Astrocyte (in vitro differentiated cells and primary cell): ENCODE measurements at places on chromosomes 3 and 15.

GRCh38 chr3:190169877-190170276 is 49.2 kb upstream of the P3H2 start:
- DNase-seq = no peak

DNA sequence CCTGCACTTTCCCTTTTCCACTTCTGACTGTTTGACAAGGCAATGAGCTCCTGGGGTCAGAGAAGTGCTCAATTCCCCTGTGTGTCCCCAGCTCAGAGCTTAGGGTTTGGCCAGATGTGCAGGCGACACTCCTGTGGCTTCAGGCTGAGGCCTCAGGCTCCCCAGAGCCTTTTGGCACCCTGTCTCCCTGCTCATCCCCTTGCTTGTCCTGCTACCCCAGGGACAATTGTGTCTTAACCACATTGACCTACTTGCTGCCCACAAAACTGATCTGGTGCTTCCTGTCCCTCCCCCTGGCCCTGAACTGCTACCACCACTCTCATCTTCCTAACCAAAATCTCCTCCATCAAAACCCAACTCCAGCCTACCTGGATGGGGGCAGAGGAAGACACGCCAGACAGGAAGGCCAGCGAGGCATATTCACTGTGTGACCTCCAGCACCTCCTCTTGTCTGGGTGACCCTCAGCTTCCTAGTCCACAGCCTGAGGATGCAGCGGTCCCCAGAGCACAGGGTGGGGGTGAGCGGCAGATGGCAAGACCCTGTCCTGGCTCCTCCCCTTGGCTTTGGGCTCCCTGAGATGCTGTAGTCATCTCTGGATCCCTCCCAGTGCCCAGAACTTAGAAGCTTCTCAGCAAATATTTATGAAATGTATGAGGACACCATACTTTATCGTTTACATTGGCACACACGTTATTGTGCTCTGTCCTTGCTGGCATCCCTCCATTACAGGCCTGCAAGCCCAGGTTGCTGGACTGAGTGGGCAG is 98.9 kb upstream of the SLC6A6 start:
- DNase-seq = no peak

- DNase-seq = no peak
Measured at GRCh38 chr15:64222573-64223366, 59.9 kb upstream of the PPIB start.

GRCh38 chr15:26598704-26599103 is 174.2 kb downstream of the GABRB3 start:
- no peak for DNase-seq

DNA sequence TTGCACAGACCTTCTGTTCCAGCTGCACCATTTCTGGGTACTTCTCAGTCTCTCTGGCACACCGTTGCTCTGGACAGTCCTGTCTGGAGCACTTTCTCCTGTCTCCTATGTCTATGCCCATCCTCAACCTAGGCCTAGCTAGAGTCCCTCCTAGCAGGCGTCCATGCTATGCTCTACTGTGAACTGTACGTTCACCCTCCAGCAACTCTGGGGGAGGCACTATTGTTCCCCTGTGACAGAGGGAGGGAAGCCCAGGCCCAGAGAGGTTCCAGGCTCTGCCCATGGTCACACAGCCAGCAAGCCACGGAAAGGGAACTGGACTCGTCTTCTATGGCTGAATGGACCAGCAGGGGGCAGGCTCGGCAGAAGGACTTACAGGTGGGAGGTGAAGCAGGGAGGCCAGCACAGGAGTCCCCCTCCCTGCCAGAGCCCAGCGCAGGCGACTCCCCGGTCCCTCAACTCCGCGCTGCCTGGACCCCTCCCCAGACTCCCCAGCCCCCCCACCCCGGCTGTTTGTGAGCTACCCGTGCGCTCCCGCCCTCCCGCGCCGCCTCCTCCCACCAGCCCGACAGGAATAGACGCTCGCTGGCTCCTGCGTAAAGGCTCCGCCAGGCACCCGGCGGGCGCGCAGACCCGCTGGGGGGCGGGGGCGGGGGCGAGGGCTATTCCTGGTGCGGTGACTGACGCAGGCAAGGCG is 1.7 kb upstream of the LINGO1 start:
- DNase-seq = peak; percentile 22

DNA sequence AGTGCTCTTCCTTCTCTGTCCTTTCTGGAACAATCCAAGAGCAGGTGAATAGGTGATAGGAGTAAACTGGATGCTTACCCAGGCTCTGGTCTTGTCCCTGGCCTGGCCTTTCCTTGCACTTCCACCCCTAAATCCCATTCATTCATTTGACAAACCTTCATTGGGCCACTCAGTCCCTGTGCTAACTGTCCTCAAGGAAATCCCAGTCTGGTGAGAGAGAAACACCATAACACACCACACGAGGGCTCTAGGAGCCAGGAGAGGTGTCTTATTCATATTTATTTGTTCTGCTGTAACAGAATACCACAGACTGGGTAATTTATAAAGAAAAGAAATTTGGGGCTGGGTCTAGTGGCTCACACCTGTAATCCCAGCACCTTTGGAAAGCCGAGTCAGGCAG is 22.8 kb downstream of the EFCC1 start:
- DNase-seq = no peak

DNA sequence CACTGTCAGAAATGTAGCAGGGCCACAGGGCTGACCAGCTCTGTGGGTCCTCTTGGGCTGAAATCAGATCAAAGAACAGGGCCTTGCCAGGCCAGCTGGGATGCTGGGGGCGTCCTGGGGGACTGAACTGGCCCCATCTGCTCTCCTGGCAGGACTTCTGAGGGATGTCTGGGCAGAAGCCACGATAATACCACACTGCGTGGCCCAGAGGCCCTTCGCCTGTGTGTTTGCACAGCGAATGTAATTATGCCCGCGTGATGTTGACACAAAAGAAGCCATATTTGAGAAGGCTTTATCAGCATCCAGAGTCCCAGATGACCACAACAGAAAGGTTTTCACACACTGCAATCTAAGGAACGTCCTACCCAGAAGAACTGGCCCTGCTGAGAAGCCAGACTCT is 174.0 kb downstream of the RAB11A start:
- DNase-seq = no peak

DNA sequence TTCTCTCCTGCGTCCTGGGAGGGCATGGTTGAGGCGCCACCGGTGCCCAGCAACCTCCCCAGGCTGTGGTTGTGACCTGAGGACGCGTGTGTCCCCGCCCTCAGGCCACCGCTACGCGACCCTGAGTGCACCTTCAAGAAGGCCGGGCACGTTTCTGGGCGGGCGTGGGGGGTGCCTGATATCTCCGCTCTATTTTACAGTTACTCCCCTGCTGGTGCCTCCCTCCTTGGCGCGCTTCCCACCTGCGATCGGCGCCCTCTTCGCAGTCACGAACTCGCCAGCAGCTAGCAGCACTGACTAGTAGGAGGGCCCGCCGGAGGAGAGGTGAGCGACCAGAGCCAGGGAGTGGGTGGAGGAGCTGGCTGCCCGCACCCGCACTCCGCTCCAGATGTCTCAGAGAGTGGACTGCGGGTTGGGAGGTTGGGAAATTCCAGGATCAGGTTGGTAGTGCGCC is 43.2 kb upstream of the POLG start:
- no peak for DNase-seq

DNA sequence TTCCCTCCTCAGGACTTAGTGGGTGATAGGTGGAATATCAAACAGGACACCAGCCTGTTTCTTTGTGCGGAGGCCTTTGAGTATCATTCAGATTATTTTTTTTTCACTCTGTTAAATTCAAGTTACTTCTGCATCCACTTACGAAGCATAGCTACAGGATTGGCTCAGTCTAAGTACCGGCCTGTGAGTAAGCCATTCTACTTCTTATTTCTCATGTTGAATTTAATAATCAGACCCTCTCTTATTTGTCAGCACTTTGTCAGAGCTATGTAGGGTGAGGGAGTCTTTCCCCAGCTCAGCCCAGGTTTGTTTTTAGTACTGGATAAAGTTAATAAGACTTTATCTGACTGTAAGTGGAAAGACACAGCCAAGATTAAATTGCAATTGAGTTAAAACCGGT is 54.7 kb downstream of the ITPR1 start:
- no peak for DNase-seq

DNA sequence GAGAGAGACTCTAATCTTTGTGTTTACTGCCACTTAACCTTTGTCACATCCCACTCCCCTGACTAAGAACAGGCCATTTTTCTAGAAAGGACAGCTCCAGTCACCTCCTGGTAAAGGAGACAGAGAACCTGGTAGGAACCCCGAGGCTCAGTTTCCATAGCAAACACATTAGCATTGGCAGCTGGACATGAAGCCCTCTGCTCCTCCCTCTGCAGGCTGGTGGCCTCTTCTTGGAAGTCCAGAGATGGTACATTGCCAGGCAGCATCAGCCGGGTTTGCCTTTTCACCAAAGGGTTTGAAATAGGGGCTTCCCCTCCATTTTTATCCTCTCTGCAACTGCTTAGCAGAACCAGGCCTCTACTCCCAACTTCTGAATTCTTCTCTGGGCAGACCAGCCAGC is 213.4 kb upstream of the SEMA6D start:
- DNase-seq = no peak

DNA sequence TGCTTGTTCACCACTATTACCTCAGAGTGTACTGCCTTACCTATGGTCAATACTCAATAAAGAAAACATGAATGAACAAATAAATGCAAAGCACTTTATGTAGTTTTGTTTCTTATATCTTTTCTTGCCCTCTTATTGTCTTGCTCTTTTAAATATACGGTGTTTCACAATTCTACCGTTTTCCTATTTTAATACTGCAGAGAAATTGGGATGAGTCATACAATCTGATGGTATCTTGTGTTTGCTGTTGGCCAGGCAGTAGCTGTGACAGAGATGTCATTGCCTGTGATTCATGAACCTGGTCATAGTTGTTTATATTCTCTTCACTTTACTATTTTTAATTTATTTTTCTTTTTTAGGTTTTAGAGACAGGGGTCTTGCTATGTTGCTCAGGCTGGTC is 48.3 kb downstream of the SERP1 start:
- DNase-seq = peak; percentile 59

DNA sequence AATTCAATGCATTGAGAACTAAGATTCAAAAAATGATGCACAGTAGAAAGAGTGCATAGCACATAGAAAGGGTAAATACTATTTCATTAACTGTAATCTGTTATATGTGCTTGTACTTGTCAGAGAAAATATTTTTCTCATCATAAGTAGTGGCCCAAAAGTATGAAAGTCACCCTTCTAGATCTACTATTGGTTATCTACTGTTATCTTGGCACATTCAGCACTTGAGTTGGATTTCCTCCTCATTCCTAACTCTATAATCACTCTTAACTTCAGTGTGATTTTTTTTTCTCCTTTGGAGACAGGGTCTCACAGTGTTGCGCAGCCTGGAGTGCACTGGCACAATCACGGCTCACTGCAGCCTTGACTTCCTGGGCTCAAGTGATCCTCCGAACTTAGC is 194.4 kb downstream of the PCCB start:
- peak; percentile 39 for DNase-seq

DNA sequence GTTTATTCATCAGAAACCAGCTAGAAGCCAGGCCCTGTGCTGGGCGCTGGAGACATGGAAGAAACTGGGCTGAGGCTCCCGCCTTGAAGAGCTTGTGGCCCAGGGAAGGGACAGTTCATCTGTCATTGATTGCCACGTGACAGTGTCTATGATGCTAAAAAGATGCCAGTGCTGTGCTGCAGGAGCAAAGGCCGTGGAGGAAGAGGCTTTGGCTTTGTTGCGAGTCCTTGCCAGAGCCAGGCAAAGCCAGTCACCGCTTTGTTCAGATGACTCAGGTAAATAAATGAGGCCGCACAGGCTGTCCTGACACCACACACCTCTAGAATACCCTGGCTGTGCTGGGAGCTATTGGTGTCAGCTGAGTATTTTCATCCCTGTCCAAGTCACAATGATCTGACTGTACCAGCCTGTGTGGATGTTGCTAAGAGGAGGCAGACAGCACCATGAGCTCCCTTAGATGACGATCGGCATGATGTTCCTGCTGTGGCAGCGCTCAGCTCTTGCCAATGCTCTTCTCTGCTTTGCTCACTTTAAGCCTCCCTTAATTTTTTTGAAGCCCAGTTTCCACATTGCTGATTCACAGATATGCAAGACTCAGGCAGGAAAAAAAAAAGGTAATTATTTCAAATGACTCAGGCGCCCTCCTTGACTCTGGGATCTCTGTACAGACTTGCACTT is 77.5 kb downstream of the CCNL1 start:
- peak; percentile 85 for DNase-seq

DNA sequence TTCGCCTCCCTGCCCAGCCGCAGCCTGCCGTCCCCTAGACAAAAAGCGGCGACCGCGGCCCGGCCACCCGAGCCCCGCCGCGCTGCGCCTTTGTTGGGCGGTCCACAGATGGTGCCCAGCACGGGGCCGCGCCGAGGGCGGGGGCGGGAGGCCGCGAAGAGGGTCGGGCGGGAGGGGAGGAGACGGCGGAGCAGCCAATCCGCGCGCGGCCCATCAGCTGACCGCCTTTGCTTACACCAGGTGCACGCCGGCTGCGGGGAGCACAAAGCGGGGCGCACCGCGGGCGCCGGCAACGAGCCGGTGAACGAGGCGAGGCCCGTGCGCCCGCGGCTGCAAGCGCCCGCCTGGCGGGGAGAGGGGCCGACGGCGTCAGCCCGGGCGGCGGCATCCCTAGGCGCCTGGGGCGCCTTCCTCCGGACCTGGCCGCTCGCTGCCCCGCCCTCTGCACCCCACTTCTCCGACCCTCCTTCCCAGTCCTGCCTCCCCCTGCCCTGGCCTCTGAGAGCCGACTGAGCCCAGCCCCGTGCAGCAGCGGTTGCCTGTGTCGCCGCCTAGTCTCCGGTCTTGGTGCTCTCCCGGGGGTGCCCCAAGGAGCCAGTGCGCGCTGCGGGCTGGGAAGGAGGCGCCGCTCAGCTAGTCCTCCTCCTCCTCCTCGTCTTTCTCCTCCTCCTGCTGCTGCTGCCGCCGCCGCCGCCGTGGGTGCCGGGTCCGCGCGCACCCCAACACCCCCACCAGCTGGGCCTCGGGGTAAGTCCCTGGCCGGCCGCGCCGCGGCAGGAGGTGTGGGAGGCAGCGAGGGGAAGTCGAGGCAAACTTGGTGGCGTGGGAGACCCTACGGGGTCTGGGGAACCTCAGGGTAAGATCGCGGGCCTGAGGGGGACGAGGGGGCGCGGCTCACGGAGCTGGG is at the start of gene LRRN1:
Gene LRRN1, plus strand, starts transcription at position 259 of the 907 bp plus-strand sequence. CDS start 45,211 bp downstream, outside the sequence.
- peak; percentile 47 for DNase-seq

GRCh38 chr3:101836652-101837598 is 12.4 kb upstream of the NFKBIZ start:
- peak; percentile 76 for DNase-seq

- no peak for DNase-seq
Measured at GRCh38 chr3:78562328-78562727, 1205.5 kb downstream of the ROBO1 start.

- DNase-seq = no peak
Measured at GRCh38 chr15:77510066-77511057, 89.7 kb downstream of the HMG20A start.

GRCh38 chr15:64009241-64009640 is 37.0 kb downstream of the DAPK2 start:
- no peak for DNase-seq

DNA sequence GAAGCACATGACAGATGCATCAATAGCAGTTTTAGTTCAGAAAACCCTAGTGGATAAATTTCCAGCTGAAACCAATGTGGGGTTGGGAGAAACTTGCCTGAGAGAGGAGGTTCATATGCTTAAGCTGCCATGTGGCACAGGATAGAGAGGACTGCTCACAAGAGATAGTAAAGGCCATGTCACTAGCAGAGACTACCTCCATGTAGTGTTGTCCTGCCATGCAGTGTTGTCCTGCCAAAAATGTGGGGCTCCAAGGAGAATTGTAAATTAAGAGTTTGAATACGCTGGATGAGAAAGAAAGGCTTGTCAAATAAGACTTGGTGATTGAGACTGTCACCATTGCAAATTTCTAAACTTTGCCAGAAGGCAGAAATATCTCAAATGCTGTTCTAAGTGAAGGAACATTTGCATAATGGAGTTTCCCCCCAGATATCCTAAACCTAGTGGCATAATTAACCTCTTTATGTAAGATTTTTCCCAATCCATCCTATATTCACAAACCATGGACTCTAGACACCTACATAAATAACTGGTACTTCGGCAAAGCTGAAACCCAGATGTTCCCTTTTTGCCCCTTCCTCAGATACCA is 938.3 kb upstream of the ALCAM start:
- DNase-seq = no peak
